ENCODE measurements at places on chromosomes 7 and 10.
A peak's percentile ranks its signal among the peaks of the same experiment; 100 is the strongest.

GRCh38 chr10:100481462-100482081 is 18.8 kb downstream of the WNT8B start:
- DNase-seq, result peak; percentile 94

GRCh38 chr7:3112479-3113134 is 68.9 kb upstream of the CARD11 start:
- DNase-seq, result peak; percentile 30

- no peak for DNase-seq
These were observed 18.5 kb downstream of the ARMC10 start for GRCh38 chr7:103093429-103093828.

GRCh38 chr7:131525820-131526219 is 30.6 kb downstream of the PODXL start:
- no peak for DNase-seq

GRCh38 chr10:106872176-106872575 is 292.3 kb downstream of the SORCS1 start:
- DNase-seq, result no peak

DNA sequence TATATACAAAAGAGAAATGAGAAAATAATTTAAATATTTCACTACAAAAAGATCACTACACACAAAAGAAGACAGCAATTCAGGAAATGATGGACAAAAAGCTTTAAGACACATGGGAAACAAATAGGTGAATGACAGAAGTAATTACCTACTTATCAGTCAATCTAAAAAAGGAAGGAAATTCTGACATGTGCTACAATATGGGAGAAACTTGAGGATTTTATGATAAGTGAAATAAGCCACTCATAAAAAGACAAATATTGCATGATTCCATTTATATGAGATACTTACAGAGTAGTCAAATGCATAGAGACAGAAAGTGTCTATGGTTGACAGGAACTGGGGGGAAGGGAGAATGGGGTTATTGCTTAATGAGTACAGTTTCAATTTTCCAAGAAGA is 339.2 kb downstream of the CALN1 start:
- DNase-seq, result no peak
